ENCODE measurements at places on chromosomes 3 and 15.

GRCh38 chr15:88013111-88013510 lies 243.4 kb downstream of the NTRK3 start:
- no peak for DNase-seq

DNA sequence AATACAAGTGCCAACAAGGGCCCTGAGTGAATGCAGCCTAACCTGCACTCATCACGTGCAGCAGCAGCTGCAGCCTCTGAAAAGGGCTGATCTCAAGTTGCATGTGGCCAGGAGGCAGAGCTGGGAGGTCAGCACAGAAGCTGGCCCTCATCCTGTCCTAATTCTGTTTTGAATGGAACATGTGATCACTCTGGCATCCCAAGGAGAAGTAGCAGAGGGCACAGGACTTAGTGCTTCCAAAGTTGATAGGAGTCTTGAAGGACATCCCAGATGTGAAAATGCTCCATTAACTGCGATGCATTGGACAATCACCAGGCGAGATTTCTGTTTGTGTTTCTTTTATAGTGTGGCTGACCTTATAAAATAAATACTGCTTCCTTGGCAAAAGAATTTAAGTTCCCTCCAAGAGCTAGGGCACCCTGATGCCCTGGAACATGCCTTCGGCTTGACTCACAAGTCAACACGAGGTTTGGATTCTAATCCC lies 31.6 kb upstream of the STAG1 start:
- no peak for DNase-seq

- no peak for DNase-seq
Measured at GRCh38 chr3:87073496-87074145, 82.7 kb upstream of the VGLL3 start.

DNA sequence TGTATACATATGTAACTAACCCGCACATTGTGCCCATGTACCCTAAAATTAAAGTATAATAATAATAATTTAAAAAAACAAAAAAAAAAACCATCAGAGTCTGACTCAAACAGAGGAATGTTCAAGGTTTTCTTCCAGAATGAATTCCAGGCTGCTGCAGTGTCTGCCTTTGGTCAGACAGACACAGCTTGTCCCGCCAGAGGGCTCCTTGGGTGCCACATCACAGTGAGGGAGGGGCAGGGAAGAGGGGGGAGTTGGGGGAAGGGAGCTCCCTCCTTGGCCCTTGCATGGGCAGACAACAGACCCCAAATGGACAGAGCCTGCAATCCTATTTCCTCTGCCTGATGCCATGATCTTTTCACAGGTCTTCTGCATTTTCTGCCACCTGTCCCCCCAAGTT lies 36.5 kb downstream of the ITGB5 start:
- DNase-seq = peak; percentile 19

GRCh38 chr3:122533931-122534334 lies 19.2 kb upstream of the KPNA1 start:
- DNase-seq = no peak
